ENCODE measurements at places on chromosomes 7 and 10.

- no peak for DNase-seq
Measured at GRCh38 chr10:104349623-104350126, 4.0 kb upstream of the CFAP58 start.

GRCh38 chr7:142646386-142647140 lies 102.7 kb upstream of the PRSS1 start:
- no peak for DNase-seq

- DNase-seq = no peak
Measured at GRCh38 chr10:27225011-27225590, 15.5 kb downstream of the ACBD5 start.

GRCh38 chr10:99125879-99126278 lies 109.8 kb downstream of the HPSE2 start:
- DNase-seq = no peak

GRCh38 chr7:29270594-29271318 lies 76.2 kb downstream of the CHN2 start:
- no peak for DNase-seq

DNA sequence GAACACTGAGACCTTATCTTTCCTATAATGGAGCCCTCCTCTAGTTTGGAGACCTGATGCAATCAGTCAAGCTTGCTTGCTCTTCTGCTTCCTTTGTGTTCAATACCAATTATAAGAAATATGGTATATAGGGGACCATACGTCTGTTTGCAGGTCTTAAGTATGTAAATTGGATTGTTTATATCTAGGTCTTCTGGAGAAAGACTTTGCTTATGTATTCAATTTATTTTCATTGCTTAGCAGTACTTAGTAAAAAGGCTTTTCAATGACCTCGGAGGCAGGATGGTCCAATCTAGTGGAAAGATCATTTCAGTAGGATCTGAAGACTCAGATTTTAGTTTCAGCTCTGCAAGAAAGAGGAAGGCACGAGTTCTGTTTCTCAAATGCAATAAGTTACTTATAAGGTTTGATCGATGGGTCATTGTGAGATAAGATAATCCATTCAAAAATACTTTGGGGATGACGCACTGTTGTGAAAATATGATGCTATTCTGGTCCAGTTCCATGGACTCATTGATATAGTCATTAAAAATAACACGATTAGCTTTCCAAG lies 571.6 kb downstream of the SH2D4B start:
- DNase-seq = no peak

- no peak for DNase-seq
Measured at GRCh38 chr10:122441961-122442360, 12.5 kb upstream of the ARMS2 start.

- DNase-seq = no peak
Measured at GRCh38 chr10:35554461-35555056, 50.6 kb upstream of the GJD4 start.

Measured in esophagus squamous epithelium (tissue), 5 donors.